ENCODE measurements at places on chromosomes 3 and 15. TPM values are rescaled to one million over a fixed set of nuclear protein-coding genes. Genes with fewer than 3 reads are reported as not detected.

DNA sequence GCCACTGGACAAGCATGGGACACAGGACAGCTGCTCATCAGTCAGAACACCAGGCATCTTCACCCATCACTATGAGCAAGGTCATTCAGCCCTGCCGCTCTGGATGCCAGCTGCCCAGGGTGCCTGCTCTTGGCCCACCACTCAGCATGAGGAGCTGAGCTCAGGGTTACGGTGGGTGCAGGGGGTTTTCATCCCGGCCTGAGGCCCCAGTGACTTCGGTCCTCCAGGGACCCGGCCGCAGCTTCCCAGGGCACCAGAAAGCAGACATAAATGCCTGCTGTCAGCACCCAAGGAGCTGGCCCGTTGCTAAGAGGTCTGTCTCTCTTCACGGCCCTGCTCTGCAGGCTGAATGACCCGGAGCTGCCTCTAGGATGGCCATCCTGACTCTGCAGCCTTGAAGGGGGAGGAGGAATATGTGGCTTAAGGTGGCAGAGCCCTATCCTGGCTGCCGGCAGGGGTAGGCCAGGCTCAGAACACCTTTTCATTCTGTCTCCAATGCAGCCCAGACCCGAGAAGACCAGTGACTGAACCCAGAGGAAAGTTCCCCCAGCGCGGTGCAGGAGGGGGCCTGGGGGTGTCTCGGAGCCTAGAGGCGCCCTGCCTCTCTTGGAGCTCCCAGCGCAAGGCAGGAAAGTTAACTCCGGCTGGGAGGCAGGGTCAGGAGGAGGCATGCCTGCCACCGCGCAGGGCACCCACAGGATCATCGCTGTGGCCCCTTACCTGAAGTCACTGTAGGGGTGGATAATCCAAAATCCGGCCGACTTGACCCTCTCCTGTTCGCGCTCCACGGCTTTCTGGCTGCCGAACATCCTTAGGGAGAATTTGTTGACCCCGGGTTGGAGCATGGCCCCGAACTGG is 1.8 kb downstream of the HCN4 start:
- DNase-seq = no peak

- no peak for DNase-seq
Observed at GRCh38 chr3:112048911-112049310, 14.4 kb downstream of the TMPRSS7 start.

GRCh38 chr3:174859756-174860155 is 622 bp downstream of the NAALADL2 start:
- DNase-seq = no peak

DNA sequence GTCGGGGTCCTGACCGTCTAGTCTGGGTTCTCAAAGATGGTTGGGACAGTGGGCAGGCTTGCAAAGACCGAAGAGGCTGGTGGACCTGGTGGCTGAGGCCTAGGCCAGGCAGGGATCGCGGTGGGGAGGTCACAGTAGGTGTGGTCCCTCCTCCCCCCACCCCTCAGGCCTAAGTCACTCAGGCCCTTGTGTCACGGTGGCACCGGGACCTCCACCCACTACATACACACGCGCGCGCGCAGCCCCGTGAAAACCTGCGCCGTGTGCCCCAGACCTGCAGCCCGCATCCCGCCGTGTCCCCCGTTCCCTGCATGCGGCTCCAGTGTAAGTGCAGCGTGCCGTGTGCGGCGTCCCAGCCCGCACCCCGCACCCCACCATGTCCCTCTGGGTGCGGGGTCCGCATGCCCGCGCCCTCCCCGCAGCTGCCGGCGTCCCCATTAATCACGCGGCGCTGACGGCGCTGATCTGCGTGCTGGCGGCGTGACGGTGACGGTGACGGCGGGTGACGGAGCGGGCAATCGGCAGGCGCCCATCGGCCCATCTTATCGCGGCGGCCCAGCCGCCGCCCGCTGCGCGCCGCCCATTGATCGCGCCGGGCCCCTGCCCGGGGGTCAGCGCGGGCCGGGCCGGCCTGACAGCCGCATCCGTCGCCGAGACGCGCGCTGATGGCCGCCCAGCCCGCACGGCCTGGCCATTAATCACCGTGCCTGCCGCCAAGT is 24.4 kb downstream of the SEC61A1 start:
- DNase-seq = no peak

The TERC gene
- total RNA-seq = 0.86 TPM

DNA sequence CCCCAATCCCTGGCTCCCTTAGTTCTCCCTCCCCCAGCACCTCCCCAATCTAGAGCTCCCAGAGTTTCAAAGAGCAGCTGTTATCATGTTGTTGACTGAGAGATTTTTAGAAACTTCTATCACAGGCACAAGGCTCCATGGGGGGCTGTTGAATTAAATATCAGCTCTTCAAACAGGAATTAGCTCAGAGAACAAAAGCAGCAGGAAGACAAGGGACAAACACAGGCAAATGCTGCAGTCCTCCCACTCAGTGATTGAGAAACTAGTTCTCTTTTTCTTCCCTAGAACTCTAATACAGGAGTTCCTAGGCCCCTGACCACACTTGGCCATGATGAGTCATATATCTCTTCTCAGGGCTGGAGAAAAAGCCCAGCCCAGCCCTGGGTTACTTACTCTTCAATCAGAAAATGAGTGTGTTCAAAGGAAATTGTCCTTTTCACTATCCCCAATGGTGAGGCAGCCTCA is 262.1 kb downstream of the IGSF11 start:
- DNase-seq = peak; percentile 8

DNA sequence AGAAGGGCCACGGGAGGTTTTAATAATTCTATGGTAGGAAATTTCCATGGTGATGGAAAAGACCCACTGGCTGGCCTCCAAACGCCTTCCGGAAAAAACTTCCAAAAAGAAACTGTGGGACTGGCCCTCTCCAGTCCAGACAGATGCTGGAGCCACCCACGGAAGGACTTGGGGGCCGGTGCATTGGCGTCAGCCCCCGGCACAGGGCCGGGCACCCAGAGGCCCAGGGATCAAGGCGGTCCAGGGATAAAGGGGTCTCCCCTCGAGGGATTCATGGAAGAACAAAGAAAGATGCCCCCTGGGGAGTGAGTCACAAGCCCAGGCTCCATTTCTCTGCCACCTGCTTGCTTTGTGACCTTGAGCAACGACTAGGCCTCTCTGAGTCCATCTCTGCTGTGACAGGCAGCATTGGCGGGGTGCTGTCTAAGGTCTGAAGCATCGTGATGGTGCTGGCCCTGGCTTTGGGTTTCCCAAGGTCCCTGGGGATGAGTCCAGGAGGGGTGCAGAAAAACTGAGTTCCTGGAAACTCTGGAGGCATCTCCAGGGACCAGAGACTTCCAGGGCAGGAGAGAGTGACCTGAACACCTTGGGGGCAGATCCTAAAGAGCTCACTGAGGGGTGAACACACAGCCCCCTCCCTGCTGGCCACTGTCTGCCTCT is 21.6 kb downstream of the ATP2B2 start:
- DNase-seq = no peak

DNA sequence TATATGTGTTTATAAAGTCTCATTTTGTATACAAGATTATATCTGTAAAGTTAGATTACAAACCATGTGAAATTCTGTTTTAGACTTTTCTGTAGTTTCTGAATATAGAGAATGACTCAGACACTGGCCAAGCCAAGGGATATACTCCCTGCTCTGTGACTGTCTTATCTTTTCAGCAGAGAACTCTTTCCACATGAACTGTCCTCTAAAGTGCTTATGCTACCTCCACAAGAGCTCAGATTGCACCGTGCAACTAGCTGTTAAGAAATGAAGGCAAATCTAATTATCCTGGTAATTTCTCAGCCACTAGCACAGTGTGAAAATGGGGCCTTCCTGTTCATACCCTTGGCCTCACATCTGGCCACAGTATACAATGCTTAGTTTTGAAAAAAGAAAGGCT is 44.3 kb upstream of the CPNE4 start:
- DNase-seq = peak; percentile 53

GRCh38 chr3:58801541-58801940 is 135.0 kb upstream of the FAM3D start:
- DNase-seq = peak; percentile 41

GRCh38 chr15:94290730-94291129 is 59.4 kb downstream of the MCTP2 start:
- no peak for DNase-seq

- DNase-seq = no peak
Observed at GRCh38 chr3:8768364-8769087, 887 bp downstream of the OXTR start.

DNA sequence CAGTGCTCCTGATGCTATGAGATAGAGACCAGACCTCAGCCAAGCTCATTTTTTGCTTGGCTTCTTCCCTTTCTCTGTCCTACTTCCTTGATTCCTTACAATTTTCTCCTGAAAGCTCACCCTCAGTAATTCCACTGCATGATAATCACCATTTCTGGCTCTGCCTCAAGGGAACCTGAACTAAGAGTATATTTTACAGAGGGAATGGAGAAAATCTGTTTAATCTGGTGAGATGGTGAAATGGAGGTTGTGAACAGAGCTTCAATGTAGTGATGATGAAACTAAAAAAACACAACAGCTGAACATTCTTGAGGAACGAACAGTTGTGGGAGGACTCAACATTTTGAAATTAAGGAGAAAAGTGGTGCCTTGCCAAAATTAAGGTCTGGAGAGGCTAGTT is 16.3 kb downstream of the HHLA2 start:
- no peak for DNase-seq

The LMAN1L gene
- total RNA-seq = 0.32 TPM

GRCh38 chr3:112967425-112967824 is 7.5 kb downstream of the CD200R1 start:
- no peak for DNase-seq

The WDR93 gene
- not detected for total RNA-seq

- peak; percentile 15 for DNase-seq
Observed at GRCh38 chr3:40780925-40781406, 256.2 kb downstream of the ZNF621 start.

GRCh38 chr3:76307556-76307955 is 522.2 kb upstream of the ZNF717 start:
- DNase-seq = peak; percentile 16

DNA sequence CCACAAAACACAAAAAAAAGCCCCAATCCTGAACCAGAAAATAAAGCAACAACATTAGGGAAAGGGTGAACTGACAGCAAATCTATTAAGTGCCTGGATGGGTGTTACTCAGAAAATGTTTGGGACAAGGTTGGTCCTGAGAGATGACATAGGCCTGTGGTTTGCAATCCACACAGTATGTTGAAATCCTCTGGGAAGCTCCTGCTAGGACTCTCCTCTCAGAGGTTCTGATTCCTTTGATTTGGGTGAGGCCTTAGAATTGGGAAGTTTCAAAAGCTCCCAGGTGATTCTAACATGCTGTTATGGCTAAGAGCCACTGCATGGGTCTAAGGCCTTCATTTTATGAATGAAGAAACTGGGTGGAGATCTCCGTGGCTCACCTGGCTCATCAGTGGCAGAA is 18.4 kb downstream of the CLDN1 start:
- DNase-seq = no peak

GRCh38 chr3:179702271-179702947 is 49.6 kb downstream of the USP13 start:
- no peak for DNase-seq

The DUOX2 gene
- 0.70 TPM for total RNA-seq

- DNase-seq = no peak
Observed at GRCh38 chr15:76546805-76547204, 210.2 kb downstream of the ISL2 start.

- DNase-seq = peak; percentile 22
Observed at GRCh38 chr3:153574445-153574844, 412.4 kb downstream of the RAP2B start.

- DNase-seq = no peak
Observed at GRCh38 chr3:64074895-64075679, 51.8 kb upstream of the PSMD6 start.

DNA sequence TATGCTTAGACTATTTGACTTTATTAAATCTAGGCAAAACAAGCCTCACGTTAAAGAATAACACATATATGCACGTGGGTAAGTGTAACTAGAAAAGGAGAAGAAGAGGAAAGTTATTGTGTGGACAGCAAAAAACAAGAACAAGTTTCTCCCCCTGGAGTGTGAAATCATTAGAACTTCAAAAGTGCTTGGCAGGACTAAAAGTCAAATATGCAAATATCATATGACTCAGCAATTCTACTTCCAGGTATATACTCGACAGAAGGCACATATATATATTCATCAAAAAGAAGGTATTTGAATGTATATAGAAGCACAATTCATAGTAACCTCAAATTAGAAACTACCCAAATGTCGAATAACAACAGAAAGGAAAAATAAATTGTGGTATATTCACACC is 68.9 kb upstream of the STXBP5L start:
- DNase-seq = no peak

The GCHFR gene
- 6.4 TPM for total RNA-seq

DNA sequence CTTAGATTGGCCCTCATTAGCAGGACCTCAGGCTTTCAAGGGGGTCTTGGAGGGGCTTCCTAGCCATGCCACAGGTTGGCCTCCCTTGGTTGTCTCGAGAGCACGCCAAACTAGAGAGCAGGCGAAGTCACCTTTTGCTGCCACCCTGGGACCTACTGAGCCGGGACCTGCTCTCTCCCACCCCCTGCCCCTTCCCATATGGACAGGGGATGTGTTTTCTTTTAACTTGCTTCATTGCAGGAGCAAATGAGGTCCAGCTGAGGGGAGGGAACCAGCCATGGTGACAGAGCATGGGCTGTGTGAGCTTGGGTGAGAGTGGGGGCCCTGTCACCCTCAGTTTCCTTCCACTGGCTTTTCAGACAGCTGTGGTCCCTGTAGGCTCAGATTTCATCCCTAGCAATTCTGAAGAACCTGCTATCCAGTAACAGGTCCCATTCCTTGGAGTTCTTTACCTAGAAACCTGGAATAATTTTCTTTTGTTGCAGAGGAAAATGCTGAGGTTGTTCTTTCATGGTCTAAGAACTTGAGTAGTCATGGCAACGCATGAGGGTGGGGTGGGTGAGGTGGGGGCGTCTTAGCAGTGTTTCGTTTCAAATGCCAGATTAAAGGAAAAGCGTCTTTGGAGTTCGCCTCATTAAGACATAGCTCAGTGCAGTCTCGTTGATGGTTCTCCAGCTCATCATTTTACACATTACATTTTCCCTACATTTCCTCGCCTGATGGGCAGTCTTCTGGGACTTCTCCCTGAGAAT is 20.1 kb upstream of the MAGEF1 start:
- no peak for DNase-seq

- DNase-seq = no peak
Observed at GRCh38 chr3:46349484-46350261, 4.2 kb upstream of the CCR2 start.

The MYH15 gene
- 0.59 TPM for total RNA-seq

All from astrocyte (in vitro differentiated cells and primary cell).